ENCODE measurements at places on chromosomes 1 and 21. TPM values are rescaled to one million over a fixed set of nuclear protein-coding genes. Genes with fewer than 3 reads are reported as not detected.

OR6N1 gene
- polyA plus RNA-seq: not detected

DNA sequence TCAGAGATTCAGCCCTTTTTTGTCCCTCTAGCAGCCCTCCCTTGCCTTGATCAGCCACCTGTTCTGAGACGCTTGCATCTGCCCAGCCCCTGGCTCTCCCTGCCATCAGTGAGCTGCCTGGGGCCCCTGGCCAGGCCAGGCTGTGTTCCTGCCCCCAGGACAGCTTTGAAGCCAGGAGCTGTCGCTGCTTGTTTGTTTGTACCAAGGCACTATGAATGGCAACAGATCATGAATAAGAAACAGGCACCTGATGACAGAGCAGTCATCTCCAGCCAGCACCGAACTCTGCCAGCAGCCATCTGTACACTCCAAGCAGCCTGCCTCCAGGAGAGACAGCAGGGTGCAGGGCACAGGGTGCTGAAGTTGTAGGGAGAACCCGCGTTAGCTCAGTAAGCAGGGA lies 8.1 kb upstream of the VWA5B1 start:
- DNase-seq: no peak

DNA sequence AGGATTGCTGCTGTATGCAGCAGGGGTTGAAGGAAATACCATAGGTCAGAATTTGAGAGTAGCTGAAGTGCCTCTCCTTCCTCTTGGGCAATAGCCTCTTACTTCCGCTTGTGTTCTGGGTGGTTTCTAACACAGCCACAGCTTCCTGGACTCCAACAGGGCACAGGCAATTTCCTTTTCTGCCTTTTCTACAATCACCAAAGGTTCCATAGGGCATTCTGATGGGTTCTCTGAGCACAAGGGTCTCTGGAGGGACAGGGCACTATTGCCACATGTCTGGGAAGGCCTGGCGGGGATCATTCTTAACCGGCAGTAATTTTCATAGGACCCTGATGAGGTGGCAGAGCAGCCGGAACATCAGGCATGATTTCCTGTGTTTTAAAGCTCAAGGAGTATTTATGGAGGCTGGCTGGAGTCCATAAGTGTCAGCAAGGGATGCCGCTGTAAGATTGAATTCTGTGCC lies 5.5 kb upstream of the AGTRAP start:
- no peak for DNase-seq

CD1D gene
- 0.06 TPM for polyA plus RNA-seq

Data from BJ (cell line).